ENCODE measurements at places on chromosomes 6 and 20. TPM values are rescaled to one million over a fixed set of nuclear protein-coding genes. Genes with fewer than 3 reads are reported as not detected.

C20orf202 gene
- 0.77 TPM for total RNA-seq

TPBG gene
- total RNA-seq: 27.0 TPM

WDR27 gene
- total RNA-seq: 70.3 TPM

SIRPD gene
- not detected for total RNA-seq

DOK5 gene
- total RNA-seq: 16.9 TPM

LHFPL5 gene
- total RNA-seq: 0.27 TPM

FBXO30 gene
- 39.8 TPM for total RNA-seq

MAFB gene
- 13.4 TPM for total RNA-seq

HLA-DPA1 gene
- 7.6 TPM for total RNA-seq

CCN5 gene
- not detected for total RNA-seq

SYNDIG1 gene
- 17.6 TPM for total RNA-seq

GJA1 gene
- total RNA-seq: 209 TPM

MATN4 gene
- 11.4 TPM for total RNA-seq

C6orf132 gene
- 4.4 TPM for total RNA-seq

TPD52L2 gene
- total RNA-seq: 69.2 TPM

CST2 gene
- total RNA-seq: not detected

KCNK16 gene
- total RNA-seq: not detected

SMPDL3A gene
- total RNA-seq: 22.2 TPM

SLC13A3 gene
- total RNA-seq: 10.1 TPM

PRL gene
- total RNA-seq: 0.99 TPM

KCNK5 gene
- total RNA-seq: 2.4 TPM

PGC gene
- not detected for total RNA-seq

RAET1E gene
- total RNA-seq: 0.22 TPM

CFB gene
- 14.6 TPM for total RNA-seq

DNMT3B gene
- 10.0 TPM for total RNA-seq

EYA2 gene
- total RNA-seq: 18.0 TPM

SLC17A1 gene
- total RNA-seq: not detected

MCCD1 gene
- not detected for total RNA-seq

SLC44A4 gene
- total RNA-seq: 3.0 TPM

IFT52 gene
- total RNA-seq: 38.3 TPM

ADGB gene
- 3.1 TPM for total RNA-seq

XKR7 gene
- 8.2 TPM for total RNA-seq

SMPD2 gene
- 7.9 TPM for total RNA-seq

GPLD1 gene
- total RNA-seq: 10.9 TPM

WFDC5 gene
- not detected for total RNA-seq

C6orf52 gene
- not detected for total RNA-seq

TRDN gene
- 33.2 TPM for total RNA-seq

OTOR gene
- not detected for total RNA-seq

SUN5 gene
- total RNA-seq: not detected

KIF6 gene
- 6.2 TPM for total RNA-seq

HLA-DMB gene
- total RNA-seq: 4.9 TPM

FHL5 gene
- total RNA-seq: 0.60 TPM

MDFI gene
- total RNA-seq: 30.1 TPM

REM1 gene
- total RNA-seq: 3.3 TPM

CDSN gene
- total RNA-seq: not detected

MAP3K4 gene
- 70.9 TPM for total RNA-seq

BANF2 gene
- total RNA-seq: not detected

TULP1 gene
- total RNA-seq: 78.5 TPM

SYCP2 gene
- 5.4 TPM for total RNA-seq

CFAP206 gene
- total RNA-seq: 3.4 TPM

PHIP gene
- 135 TPM for total RNA-seq

SAMHD1 gene
- total RNA-seq: 42.3 TPM

MRAP2 gene
- total RNA-seq: 5.9 TPM

HSF2 gene
- 58.1 TPM for total RNA-seq

ATP5F1E gene
- total RNA-seq: 9.1 TPM

GLP1R gene
- total RNA-seq: 0.88 TPM

HLA-DQA1 gene
- total RNA-seq: 0.38 TPM

All from camera-type eye (tissue), 1 donor.